ENCODE measurements at places on chromosomes 1 and 21.
A peak's percentile ranks its signal among the peaks of the same experiment; 100 is the strongest.

DNA sequence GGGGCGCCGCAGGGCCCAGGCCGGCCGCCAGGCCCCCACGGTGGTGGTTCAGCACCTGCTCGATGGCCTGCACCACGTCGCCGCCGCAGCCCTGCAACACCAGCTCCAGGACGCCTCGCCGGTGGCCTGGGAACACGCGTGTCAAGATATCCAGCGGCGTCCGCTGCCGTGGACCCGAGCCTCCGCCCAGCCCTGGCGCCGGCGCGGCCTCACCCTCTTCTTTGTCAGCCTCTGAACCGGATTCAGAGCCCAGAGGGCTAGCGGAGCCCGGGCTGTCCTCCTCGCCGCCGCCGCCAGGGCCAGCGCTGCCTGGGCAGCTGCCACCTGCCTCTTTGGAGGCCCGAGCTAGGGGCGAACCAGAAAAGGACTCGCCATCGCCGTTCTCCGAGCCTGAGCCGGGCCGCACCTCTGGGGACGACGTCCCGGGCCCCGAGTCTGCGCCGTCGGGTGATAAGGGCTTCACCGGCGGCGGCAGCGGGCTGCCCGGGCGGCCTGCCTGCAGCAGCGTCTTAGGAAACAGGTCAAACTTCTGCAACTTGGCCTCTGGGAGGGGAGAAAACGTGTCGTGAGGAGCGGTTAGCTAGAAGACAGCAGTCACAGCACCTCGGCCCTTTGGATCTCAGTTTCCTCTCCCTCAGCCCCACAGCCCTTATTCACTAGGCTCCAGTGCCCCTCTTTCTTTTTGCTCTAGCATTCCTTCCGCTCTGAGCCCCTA lies 3.9 kb downstream of the DMRTA2 start:
- no peak for DNase-seq

DNA sequence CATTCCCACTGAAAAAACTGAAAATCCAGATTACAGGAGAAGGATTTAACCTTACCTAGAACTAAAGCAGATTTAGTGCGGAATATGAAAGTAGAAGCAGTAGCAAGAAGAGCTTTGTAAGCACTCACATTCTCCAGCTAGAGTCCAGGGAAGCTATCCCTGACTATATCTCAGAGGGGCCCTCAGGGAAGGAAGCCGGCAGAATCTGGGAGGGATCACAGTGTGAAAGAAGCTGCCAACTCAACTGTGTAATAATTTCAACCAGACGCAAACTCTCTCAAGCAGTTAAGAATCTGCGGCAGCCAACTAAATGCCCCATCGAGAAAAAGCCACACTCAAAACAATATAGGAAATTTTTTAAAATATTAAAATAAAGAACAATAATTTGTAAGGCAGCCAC lies 163.8 kb downstream of the EIF4G3 start:
- DNase-seq, result peak; percentile 40

DNA sequence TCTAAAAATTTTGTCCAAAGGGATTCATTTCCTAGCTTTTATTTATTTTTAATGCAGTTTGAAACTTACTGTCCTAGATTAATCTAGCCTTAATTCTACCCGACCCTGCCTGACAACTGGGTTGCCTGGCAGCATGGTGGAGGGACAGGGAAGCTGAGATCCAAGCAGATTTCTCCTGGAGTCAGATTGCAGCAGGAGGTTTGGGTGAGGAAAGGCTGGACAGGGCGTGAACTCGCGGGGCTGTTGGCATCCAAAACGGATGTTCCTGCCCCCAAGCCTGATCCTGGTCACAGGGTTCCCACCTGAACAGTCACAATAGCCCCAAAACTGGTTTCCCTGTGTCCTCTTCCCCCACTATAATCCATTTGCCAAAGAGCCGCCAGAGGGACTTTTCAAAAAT lies 23.2 kb downstream of the TCEA3 start:
- no peak for DNase-seq

DNA sequence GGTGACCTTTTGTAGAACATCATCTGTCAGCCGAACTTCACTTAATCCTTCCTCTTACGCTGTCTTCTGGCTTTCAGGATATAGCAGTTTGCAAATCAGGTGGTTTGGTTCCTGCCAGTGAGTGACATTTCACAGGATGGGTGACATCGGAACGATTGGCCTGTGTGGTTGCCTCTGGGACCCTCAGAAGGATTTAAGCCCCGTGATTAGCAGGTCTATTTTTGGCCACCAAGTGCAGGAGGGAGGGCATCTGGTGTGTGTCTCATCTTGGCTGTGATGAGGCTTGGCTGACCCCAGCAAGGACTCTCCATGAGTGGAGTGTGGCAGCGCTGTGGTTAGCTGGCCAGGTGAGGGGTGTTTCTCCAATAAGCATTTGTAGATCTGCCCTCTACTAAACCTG lies 407.6 kb upstream of the VAMP3 start:
- no peak for DNase-seq

DNA sequence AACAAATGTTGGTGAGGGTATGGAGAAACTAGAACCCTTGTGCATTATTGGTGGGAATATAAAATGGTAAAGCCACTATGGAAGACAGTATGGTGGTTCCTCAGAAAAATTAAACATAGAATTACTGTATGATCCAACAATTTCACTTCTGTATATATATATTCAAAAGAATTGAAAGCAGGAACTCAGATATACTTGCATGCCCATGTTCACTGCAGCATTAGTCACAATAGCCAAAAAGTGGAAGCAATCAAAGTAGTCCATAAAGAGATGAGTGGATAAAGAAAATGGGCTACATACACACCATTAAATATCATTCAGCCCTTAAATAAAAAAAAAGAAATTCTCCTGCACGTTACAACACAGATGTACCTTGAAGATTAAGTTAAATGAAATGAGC lies 34.1 kb downstream of the ABL2 start:
- DNase-seq, result no peak

DNA sequence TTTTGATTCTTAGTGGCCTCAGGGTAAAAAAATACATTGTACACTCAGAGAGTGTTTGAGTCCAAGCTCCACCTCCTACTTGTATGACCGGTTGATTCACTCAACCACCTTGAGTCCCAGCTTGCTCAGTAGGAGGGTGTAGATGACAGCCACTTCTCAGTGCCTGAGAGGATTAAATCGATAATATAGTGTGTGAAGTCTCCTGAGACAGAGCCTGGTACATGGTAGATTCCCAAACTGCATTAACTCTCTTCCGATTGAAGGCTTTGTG lies 38.4 kb downstream of the NCMAP start:
- DNase-seq, result no peak

DNA sequence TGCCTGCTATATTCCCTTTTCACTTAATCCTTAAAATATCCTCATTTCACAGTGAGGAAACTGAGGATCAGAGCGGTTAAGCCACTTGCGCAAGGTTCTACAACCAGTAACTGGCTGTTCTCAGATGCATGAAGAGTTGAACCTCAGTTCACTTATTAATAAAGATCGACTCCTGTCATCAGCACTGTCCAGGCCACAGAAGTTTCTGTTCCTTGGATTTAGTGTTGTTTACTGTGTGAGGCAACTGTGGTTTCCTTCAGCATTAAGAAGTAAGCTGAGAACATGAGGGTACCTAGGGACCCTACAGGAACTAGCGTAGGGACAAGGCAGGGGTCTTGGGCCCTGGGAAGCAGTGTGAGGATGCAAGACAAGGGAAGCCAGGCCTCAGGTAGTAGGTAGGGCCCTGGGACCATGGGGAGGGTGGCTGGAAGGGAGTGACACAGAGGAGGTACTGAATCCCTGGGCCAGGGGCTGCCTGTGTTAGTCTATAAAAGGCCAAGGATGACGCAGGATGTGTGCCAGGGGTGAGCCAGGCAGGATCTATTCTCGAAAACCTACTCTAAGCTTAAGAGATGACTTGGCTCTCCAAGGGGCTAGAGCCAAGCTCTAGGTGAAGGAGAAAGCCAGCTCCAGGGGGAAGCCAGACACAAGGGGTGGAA lies 181.2 kb upstream of the CSF3R start:
- no peak for DNase-seq

DNA sequence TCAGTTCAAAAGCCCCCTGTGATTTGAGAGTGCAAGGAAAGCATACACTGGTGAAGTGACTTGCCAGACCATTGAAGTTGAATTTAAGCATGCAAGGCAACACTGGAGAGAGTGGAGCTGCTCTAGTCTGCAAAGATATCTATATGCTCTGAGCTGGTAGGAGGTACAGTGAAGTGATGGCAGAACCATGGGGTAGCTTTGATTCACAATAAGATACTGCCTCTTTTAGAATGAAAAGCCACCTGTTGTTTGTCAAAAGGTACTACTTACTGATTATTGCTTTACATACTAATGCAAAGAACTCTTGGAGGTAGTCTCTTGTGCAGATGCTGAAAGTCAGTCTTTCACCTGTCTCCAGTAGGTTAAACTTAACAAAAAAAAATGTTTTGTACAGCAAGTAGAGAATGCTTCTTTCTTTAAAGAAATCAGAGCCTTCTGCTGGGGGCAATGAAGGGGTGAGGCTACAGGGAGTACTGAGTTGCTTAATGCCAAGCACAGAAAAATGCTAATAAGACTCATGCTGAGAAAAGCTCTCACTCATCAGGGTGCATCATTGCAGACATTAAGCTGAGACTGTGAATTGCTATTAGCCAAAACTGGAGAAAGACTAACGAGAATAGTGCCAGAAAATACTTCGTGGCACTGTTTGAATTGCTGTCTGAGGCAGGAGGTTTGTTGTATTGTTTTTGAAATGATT lies 1150.5 kb upstream of the TMPRSS15 start:
- no peak for DNase-seq

- DNase-seq, result no peak
Measured at GRCh38 chr21:29304597-29304996, 5.9 kb downstream of the BACH1 start.

GRCh38 chr1:235946571-235946981 lies 79.9 kb upstream of the LYST start:
- DNase-seq, result peak; percentile 96

GRCh38 chr21:28253961-28254360 lies 738.7 kb downstream of the LTN1 start:
- DNase-seq, result no peak

GRCh38 chr1:208045463-208046260 lies 134.7 kb upstream of the CD34 start:
- DNase-seq, result no peak

- DNase-seq, result peak; percentile 87
Measured at GRCh38 chr1:85502625-85503083, 37.7 kb upstream of the DDAH1 start.

- DNase-seq, result no peak
Measured at GRCh38 chr1:61289232-61290098, 207.1 kb downstream of the NFIA start.

DNA sequence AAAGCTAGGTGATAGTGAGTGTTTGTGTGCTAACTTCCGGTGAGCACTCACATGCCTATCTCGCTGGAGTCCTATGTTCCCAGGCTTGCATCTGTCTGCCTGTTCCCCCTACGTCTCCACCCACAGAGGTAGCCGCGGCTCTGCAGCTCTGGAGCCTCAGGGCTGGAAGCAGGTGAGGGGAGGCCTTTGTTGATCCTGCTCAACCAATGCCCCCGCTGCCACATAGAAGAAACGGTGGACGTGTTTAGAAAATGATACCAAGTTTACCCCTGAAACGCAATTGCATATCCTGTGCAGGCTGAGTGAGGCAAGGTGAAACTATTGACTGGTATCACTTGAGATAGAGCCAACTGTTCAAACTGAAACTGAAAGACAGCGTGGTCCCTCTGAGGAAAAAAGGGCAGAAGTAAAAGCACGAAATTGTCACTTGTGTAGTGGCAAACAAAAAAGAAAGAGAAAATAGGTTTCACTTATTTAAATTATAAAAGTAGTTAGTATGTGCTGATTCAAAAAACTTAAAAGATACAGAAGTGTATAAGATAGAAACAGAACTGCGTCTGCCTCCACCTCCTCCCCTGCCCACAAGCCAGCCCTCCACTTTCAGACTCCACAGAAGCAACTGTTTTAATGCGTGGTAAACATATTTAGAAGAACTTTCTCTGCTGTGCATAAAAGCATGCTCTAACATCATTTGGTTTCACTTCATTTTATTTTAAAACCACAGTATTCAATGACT lies 38.6 kb upstream of the ETS2 start:
- DNase-seq, result peak; percentile 51

DNA sequence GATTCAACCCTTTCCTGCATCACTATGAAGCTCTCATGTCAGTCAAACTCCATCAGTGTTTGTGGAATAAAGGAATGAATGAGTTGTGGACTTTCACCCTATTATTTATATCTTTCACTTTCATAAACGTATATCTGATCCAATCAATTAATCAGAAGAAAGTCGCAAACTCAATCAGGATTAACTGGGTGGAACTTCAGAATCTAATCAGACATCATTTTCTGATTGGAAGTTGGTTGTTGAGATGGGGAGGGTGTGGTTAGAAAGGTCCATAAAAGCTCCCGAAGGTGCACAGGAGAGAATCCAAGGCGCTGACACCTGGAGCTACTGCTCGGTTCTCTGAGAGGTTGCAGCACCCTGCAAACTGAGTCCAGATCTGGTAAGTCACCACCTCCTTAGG lies at the start of gene PRAMEF12:
PRAMEF12 (plus strand) TSS at position 301 of the 400 bp plus-strand sequence. CDS start 1,130 bp downstream, outside the sequence.
- no peak for DNase-seq

DNA sequence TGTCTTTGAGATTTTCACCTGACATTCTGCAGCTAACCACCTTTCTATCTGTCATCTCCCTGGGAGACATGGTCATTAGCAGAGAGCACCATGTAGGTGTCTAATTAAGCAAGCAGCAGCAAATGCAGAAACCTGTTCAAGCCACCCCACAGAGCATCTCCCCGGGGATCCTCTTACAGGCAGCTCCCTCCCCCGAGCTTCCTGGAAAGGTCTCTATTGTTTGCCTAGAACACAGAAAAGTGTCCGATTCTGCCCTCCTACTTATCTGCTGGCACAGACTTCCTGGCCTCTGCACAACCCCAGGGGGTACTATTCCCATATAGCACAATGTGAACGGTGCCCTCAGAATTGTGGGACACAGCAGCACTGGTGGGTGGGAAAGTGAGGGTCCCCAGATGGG lies 46.1 kb downstream of the PLEKHA6 start:
- no peak for DNase-seq

- DNase-seq, result no peak
Measured at GRCh38 chr1:153831026-153831425, 55.8 kb downstream of the SLC27A3 start.

DNA sequence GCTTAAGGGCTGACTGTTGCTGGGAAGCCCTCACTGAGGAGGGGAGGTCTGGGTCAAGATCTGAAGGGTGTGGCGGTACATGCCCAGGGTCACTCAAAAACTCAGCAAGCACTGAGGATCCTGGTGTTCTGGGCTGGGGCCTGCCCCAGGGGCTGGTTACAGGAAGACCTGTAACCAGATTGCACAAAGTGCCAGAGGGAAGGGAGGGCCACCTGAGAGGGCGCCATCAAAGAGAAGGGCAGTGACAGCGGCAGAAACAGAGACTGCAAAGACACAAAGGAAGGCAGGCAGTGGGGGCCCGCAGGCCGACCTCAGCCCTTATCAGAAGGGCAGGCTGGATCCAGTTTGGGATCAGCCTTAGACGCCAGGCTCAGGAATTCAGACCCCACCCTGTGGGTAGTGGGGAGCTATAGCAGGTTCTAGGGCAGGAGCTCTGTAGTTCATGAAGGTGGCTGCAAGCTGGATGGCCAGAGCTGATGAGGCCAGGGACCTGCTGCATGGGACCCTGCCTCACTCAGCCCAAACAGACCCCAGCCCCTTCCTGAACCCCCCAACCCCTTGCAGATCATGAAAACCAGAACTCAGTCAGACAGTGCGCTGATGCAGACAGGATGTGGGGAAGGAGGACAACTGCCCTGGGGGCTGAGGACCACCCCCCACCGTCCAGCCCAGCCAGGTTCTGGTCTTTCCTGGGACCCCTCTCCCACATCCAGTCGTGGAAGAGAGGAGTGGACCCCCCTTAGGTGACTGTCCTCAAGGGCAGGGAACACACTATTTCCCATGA lies 3.9 kb downstream of the SH2D5 start:
- DNase-seq, result no peak

- peak; percentile 35 for DNase-seq
Measured at GRCh38 chr1:2404142-2404889, 8.0 kb downstream of the PEX10 start.
